ENCODE measurements at places on chromosomes 16 and 17.

DNA sequence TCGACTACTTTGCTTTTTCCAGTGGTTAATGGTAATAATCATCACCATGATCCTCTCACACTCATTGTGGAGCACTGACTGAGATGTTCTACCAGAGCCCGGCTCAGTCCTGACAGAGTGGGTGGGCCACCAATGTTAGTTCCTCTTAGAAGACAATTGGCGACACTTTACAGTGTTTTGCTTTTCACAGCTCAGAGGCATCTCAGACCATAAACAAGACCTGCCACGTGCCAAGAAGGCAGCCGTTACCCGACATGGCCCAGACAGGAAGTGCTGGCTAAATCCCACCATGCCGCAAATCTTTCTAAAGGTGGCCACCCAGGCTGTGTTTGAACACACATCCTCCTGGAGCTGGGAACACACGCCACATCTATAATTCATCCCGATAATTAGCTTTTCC lies 103.7 kb downstream of the XYLT1 start:
- no peaks in the 10 kb centered on the region for H3K27me3 ChIP-seq
- no peak for DNase-seq
- peak overlapping the region; percentile 60 for H3K27ac ChIP-seq
- peaks cover 32% of the 10 kb centered on the region for H3K36me3 ChIP-seq
- H3K4me1 ChIP-seq, result peaks cover 87% of the 10 kb centered on the region
- no peak overlapping the region for H3K4me3 ChIP-seq

- H3K27ac ChIP-seq, result no peak overlapping the region
- DNase-seq, result no peak
- no peak overlapping the region for H3K4me3 ChIP-seq
- no peaks in the 10 kb centered on the region for H3K36me3 ChIP-seq
Measured at GRCh38 chr17:17106756-17107155, 64.5 kb downstream of the MPRIP start.

DNA sequence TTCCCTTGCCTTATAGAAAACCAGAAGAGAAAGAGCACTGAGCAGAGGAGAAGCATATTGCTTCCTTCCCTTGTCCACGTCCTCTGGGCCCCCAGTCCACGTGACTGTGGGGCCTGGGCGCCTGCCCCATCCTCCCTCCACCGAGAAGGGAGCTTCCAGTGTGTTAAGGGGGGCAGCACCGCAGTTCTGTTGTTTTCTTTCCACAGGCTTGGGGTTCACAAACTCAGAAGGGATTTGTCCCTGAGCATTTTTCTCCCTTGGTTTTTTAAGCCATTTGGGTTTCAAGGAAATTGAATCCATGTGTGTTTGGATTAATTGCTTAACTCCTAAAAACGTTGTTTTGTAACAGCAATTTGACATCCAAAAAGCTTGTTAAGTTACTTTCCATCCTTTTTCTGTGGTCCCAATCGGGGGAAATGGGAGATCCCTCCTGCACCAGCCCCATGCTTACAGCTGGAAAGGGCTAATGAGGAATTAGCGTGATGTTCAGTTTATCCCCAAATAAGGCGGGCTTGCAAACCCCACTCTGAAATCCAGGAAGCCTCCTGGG lies 347.5 kb upstream of the TNRC6C start:
- H3K4me1 ChIP-seq, result peaks cover 21% of the 10 kb centered on the region
- H3K4me3 ChIP-seq, result peak overlapping the region; percentile 52
- H3K36me3 ChIP-seq, result no peaks in the 10 kb centered on the region
- H3K27ac ChIP-seq, result peak overlapping the region; percentile 69
- no peak for DNase-seq

DNA sequence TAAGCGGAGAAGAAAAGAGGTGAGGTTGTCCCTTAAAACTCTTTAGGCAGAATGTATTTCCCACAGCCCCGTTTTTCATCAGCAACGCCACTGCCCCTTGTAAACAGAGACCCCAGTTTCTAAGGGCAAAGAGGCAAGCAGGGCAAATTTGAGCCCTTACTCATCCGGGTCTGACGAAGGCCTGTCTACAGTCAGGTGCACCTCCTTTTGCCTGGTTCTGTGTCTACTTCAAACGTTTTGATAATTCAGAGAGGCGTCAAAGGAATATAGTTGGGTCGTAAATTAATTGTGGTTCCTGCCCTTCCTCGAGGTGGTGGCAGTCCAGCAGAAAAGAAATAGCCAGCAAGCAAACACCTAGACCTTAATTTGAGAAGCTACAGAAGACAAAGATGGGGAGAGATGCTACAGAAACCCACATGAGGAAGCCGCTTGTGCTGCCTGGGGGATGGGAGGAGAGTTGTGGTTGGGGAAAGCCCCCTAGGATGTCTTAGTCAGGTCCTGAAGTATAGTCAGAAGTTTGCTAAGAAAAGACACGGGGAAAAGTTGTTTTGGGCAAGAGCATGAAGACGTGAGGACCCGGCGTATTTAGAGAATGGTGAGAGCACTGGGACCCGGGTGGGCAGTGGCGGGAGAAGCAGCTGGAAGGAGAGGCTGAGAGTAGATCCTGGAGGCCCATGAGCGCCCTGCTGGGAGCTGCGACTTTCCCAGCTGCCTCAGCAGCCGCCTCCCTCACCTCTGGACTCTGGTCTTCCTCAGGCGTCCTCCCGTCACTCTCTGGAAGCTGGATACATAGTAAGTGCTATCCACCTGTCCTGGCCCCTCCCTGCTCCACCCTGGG lies 2.4 kb downstream of the FBRS start:
- H3K27ac ChIP-seq, result peak overlapping the region; percentile 85
- H3K36me3 ChIP-seq, result peaks cover 68% of the 10 kb centered on the region
- H3K27me3 ChIP-seq, result no peaks in the 10 kb centered on the region
- DNase-seq, result peak; percentile 67
- peak overlapping the region; percentile 92 for H3K4me3 ChIP-seq

DNA sequence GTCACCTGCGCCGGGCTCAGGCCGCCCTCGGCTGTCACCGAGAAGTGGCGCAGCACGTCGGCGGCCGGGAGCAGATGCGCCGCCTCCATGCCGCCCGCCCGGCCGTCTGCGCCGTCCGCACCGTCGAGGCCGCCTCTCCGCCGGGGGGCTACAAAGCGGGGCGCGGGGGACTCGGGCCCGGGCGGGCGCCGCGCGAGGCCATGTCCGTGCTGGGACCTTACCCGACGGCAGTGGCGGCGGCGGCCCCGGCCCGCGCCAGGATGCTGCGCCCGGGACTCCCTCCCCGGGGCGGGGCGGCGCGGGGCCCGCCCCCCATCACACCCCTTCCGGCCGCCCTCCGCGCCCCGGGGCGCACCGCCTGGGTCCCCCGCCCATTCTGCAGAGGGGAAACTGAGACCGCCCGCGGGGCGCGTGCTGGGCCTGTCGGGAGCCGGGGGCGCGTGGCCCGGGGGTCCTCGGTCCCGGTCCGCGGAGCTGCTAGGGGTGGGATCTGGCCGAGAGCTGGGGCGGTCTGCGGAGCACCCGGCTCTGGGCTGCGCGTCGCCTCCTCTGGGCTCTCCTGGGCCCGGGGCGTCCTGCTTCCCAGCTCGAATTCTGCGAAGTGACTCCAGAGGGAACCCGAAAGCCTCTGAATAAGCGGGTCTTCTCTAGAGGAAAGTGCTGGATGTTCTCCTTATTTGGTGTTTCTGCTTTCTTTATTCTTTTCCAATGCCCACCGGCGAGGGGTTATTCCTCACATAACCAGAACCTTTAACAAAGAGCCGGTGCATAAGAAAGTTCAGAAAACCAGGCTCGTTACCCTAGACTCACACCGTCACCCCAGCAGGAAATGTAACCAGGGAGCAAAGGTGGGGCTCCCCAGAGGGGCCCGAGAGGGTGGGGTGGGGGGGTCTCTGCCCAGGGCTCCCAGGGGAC lies at the start of gene ATP2A3:
ATP2A3 (minus strand) TSS at position 235 of the 915 bp plus-strand sequence; CDS start at position 89, 146 bp downstream.
- peak; percentile 66 for DNase-seq
- H3K4me3 ChIP-seq, result peak within 1 kb of the TSS; percentile 86
- peaks cover 49% of the 10 kb centered on the region for H3K4me1 ChIP-seq
- H3K36me3 ChIP-seq, result peaks cover 10% of the 10 kb centered on the region
- no peaks in the 10 kb centered on the region for H3K27me3 ChIP-seq

DNA sequence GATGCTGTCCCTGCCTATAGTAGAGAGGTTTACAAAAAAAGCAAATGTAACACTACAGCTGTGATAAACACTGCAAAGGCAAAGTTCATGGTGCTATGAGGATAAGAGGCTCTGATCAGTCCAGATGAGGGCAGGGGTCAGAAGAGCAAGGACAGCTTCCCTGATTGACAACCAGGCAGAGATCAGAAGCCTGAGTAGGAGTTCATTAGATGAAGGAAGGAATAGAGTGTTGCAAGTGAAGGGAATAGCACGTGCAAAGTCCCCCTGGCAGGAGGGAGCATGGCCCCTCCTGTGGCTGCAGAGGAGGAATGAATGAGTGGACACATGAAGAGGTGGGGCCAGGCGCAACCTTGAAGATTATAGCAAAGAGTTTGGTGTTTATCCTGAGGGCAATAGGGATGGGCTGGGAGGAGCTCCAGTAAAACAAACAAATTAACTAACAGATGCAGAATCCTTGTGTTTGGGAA lies 208.4 kb upstream of the IRX5 start:
- no peaks in the 10 kb centered on the region for H3K4me1 ChIP-seq
- H3K36me3 ChIP-seq, result no peaks in the 10 kb centered on the region
- DNase-seq, result no peak
- H3K27me3 ChIP-seq, result no peaks in the 10 kb centered on the region

DNA sequence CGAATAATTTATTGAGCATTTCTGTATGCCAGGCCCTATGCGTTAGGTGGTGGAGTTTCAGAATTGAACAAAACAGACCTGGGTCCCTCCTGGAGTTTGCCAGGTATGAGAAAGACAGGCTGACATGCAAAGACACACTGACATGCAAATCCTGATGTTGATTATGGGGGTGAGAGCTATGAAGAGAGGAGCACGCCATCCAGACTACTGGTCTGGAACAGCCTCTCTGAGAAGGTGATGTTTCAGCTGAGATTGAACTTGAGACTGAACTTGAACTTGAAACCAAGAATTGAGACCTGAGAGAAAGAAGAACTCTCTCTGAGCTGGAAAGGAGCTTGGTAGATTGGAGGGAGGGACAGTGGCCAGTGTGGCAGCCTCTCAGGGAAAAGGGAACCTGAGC lies 14.2 kb upstream of the CACNG4 start:
- H3K4me3 ChIP-seq, result no peak overlapping the region
- DNase-seq, result no peak
- no peak overlapping the region for H3K27ac ChIP-seq
- peaks cover 3% of the 10 kb centered on the region for H3K4me1 ChIP-seq
- peaks cover 26% of the 10 kb centered on the region for H3K27me3 ChIP-seq
